ENCODE measurements at places on chromosomes 16 and 17.

- peak; percentile 97 for DNase-seq
These were observed 142.9 kb upstream of the MYOCD start for GRCh38 chr17:12522743-12523183.

DNA sequence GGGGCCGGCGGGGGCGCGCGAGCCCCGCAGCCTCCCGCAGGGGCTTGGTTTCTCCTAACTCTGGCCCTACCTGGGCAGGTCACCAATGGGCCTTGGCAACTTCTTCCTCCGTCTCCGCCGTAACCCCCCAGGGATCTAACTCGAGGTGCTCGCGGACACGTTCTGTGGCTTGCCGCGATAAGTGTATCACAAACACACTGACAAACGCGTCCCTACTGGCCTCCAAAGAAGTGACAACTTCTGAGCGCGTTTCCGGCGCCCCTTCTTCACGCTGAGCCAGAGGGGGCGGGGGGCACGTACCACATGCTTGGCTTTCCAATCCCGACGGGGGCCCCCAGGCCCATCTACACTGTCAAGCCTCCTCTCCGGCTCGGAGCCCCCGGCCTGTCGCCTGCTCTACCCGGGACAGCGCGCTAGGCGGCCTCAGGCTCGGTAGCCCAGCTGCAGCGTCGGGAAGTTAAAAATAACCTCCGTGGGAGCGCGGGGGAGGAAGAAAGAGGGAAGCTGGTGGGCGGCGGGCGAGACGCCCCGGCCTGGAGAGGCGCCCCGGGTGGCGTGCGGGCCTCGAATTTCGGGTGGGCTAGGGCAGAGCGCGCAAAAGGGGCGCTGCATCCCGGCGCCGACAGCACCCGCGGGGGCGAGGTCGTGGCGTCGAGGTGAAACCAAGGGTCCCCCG, 725 bp upstream of the SPHK1 start:
- DNase-seq: peak; percentile 62

GRCh38 chr16:82535764-82536163, 91.0 kb upstream of the CDH13 start:
- no peak for DNase-seq

DNA sequence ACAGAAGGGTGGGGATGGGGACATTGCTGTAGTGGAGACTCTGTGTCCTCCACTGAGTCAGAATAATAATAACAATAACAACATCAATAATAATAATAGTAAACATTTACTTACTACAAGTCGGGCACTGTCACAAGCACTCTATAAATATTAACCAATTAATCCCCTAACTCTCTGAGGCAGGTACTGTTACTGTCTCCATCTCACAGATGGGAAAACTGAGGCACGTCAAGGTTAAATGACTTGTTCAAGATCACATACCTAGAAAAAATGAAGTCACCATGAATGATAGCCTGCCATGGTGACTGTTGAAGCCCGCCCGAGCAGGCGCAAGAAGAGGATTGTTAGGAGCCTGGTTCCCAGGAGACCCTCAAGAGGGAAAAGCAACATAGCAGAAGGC, 10.2 kb downstream of the PRR29 start:
- DNase-seq: no peak

DNA sequence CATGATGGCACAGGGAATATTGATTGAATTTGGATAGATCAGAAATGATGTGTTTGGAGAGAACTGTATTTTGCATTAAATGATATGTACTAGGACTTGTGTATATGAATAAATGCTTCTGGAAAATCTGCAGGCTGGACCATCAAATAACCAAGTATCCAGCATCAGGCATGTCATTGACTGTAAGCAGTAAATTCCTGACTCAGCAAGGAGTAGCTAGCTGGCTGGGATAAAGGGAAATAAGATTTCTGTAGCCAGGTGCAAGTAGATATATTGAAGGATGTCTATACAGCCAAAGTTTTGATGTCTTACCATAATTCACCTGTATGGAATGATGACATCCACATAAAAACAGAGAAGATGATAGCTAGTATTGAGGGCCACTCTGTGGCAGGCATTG, 809.6 kb downstream of the CDH11 start:
- DNase-seq: no peak

- DNase-seq: no peak
These were observed 480.2 kb downstream of the HS3ST3B1 start for GRCh38 chr17:14781123-14781522.

- DNase-seq: no peak
These were observed 88.8 kb downstream of the HS3ST3B1 start for GRCh38 chr17:14389681-14390080.

DNA sequence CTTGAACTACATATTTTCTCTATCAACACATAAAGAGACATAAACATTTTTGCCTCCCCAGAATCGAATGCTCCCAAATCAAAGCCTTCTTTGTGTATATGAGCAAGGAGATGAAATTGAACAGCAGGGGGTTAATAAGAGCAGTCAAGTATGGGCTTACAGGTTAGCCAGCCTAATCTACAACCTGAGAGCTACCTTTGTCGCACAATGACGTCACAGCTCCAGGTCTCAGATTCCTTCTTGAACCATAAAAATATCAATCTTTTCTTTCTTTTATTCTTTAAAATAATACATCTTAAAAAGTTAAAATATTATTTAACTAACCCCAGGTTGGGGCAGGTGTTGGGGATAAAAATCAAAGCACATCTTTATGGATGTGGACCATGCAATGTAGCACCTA, 482.9 kb upstream of the CDH11 start:
- no peak for DNase-seq

DNA sequence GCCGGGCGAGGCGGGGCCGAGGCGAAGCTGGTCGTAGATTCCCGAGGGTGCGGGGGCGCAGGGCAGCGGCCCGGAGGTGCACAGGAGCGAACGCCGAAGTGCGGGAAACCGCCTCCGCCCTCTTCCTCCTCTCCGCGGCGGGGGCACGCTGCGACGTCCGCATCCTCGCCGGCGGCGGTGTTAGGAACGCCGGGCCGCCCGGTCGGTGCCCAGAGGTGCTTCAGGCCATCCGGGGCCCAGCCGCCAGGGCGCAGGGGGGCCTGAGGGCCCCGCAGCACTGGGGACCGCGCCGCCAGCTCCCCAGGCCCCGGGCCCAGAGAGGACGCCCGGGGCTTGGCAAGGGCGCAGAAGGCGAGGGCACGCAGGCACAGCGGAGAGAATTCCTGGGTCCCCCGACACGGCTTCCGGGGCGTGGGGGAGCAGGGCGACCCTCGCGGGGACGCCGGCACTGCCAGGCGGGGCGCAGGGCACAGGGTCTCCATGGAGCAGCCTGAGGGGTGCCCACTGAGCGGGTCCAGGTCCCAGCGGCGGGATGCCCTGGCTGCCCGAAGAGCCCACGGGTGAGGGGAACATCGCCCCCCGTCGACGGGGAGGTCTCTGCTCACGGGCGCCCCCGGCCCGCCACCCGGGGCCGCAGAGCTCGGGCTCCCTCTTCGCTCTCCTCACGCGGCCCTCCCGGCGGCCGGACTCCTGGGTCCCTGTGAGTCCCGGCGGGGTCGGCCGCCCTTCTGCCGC, 576 bp downstream of the EPOP start:
- DNase-seq: no peak

DNA sequence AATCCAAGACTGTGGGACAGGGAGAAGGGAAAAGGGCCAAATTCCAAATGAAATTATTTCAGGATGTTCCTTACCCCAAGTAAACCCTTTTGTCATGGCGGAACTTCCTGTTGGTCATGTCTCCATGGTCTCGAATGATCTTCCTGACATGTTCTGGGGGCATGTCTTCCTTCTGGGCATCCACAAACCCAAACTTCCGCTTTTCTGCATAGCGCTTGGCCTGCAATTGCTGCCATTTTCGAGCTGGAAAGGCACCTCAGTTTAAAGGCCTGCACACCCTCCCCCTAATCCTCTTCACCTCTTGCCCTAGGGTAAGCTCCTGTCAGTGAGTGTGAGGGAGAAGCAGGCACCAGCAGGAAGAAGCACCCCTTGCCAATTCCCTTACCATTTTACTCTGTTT, 1.2 kb downstream of the PRPF8 start:
- DNase-seq: no peak

DNA sequence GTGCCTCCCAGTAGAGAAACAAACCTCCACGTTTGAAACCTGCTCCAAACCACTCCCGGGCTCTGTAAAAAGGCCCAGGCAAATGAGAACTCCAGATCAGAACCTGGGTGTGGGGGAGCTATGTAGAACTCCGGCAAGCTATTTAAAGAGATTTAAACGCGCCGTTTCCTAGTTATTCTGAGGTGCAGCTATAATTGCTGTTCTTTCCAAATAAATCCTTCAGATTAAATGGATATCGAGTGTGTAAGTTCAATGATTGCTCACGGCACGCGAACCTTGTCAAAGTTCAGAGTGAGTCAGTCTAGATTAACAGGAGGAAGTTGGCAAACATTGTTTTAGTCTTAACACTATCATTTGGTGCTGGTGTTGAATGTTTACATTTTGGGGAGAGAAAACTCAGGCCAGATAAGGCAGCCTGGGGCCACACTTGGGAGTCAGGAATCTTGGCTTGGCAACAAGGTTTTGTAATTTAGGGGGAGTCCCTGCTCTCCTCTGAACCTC, 92.9 kb upstream of the SALL1 start:
- DNase-seq: peak; percentile 5

DNA sequence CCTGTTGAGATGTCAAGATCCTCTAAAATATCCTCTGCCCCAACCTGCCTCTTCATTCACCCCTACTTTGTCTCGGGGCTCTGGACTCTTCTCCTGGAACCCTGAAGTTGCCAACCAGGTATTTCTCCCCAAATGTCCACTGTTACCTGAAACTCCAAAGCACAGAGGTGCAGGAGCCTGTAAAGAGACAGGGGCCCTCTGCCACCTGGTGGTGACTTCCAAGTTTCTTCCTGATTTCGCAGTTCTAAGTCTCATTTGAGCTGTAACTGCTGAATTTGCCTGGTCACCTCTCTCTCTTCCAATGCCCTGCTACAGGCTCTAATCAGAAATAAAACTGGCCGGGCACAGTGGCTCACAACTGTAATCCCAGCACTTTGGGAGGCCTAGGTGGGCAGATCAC, 77.1 kb upstream of the RCVRN start:
- DNase-seq: no peak

DNA sequence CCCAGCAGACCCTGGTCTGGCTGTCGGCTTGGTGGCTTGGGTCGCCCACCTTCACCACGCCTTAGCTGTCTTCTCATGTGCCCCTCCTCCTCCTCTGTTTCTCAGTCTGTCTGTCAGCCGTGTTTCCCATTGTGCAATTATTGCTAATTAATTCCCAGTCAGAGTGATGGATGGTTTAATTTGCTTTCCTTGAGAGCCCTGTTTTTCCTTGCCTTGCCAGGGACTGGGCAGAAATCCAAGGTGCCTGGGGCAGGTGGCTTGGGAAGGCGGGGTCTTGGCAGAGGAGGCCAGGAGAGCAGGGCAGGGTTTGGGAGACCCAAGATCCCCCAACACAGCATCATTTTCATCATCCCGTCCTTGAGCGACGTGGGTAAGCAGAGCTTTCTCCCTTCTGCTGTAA, 21.3 kb downstream of the NECAB2 start:
- no peak for DNase-seq

Data from fibroblast of skin of right quadriceps (primary cell).